GM13977 (cell line): ENCODE measurements at places on chromosomes 3 and 15.

- DNase-seq: peak; percentile 48
These were observed 106.0 kb downstream of the MEX3B start for GRCh38 chr15:81939604-81940440.

DNA sequence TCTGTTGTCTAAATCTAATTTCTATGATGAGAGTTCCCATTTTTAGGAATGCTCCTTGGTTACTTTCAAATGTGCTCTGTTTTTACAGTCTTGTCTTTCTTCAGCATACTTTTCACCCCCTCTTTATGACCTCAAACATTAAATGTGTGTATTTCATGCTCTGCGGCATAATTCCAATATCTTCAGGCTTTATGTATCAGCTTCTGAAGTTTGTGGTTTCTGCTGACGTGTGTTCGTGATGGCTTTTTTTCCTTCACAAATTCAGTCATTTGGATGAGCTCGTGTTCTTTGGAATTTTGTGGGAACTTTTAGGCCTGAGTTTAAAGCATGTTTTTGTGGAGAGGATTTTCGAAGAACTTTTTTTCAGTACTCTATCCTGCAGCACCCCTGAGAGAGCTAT lies 97.7 kb upstream of the CHRNA7 start:
- DNase-seq: no peak

GRCh38 chr3:183354325-183354831 lies 74.0 kb downstream of the MCF2L2 start:
- DNase-seq: no peak

- DNase-seq: no peak
These were observed 98.0 kb downstream of the KCNAB1 start for GRCh38 chr3:156218353-156218744.

DNA sequence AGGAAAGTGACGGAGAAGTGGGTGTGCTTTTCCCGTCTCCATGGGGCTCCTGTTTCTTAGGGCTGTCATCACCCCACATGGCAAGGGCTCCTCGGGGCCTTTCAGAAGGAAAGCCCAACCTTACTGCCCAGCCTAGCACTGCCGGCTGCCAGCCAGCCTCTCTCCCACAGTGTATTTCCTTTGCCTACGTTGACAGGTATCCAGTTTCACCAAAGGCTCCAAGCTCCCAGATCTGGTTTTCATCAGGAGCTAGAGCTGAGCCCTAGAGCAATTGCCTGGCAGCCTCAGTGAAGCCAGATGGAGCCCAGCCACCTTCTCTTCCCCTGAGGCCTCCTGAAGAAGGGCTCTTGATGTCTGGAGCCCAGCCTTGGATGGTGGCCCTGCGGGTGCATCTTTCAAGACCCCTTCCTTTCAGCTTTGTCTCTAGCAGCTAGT lies 20.2 kb downstream of the CRABP1 start:
- no peak for DNase-seq
